ENCODE measurements at places on chromosomes 7 and 10. TPM values are rescaled to one million over a fixed set of nuclear protein-coding genes. Genes with fewer than 3 reads are reported as not detected.

DNA sequence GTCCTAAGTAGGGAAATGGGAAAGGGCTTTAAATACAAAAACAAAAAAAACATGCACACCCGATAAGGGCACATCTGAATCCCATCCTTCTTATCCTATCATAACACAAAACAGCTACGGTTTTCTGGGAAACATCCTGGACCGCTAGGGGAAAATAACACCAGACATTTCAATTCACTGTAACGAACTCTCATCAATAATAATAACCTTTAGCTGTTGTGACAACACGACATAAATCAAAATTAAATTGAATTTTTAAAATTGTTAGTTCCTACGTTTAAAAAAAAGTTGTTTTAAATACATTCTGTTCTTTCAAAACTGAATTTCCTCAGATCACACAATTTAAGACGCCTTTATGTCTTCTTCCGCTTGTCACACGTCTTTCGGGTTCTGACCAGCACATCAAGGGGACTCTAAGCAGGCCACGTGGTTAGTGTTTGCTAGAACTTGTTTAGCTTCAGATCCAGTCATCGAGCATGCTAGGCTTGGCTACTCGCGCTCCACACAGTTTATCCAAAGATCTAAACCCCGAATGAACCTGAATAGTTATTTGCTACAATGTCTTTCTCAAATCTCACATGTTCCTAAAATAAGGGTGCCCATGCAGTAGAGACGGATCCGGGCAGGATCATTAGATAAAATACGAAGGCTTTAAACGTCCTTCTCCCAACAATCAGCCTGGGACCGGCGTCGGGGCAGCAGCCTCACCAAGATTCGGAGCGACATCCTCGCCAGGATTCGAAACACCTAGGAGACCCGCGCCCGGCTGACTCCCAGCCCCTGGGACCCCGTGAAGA, 839 bp downstream of the IKZF5 start:
- no peak for DNase-seq

- DNase-seq = no peak
These were observed 94.3 kb downstream of the PRPF18 start for GRCh38 chr10:13681095-13681494.

- no peak for DNase-seq
These were observed 8.7 kb downstream of the STARD3NL start for GRCh38 chr7:38186593-38187314.

DNA sequence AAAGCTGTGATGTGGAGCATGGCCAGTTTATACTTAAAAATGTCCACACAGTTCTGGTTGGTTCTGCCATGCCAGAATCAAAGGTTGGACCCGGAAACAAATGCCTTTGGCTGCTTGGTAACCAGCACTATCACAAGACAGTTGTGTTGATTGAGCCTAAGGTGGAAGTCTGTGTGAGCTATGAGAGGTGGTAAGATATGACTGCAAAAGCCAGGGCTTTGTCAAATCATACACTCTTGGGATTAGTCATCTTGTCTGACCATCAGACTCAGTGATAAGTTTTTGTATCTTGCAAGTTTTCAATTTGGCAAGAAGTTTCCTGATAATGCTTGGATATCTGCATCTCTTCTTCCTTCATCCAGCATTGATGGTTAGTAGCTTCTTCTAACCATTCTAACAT, 35.5 kb downstream of the GPR141 start:
- DNase-seq = no peak

DNA sequence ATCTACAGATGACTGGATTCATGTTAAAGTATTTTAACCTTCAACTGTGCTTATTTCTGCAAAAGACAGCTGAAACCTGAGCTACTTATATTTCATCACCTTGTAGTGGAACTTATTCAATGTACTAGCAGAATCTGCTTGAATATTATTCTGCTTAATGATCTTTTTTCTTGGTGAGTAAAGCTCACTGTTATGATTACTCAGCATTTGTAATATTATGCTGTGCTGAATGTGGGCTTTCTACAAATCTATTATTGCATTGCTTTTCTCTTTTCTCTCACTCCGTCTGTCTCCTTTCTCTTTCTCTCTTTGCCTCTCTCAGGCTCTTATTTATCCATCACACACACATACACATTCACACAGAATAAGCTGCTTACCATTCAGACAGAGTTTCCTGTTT, 98.7 kb upstream of the TMEM196 start:
- DNase-seq = no peak

DNA sequence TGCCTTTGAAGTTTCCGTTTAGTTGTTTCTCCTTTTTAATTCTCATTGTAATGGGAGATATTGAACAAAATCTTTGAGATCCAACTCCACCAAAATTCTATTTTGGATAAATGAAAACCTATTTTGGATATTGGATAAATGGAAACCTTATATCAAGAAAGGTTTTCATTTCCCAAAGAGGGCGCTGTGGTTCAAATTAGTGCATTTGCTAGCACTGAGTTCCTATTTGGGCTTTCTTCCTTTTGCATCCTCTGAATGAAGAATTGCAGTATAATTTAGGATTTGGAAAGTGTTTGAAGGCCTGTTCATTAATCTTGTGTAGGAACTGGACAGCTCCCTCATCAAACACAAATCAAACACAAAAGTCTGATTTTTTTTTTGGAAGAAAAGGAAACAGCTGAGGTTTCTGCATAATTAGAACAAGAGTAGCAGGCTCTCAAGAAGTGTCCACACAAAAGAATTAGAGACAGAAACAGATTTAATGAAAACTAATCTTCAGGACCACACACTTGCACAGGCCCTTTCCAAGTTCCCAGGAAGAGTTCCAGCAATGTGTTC, 80.8 kb upstream of the KLF14 start:
- DNase-seq = no peak

Gene NXPH1
- 0.06 TPM for polyA plus RNA-seq

Gene ENTPD1
- 19.8 TPM for polyA plus RNA-seq

Gene KNDC1
- polyA plus RNA-seq = 7.8 TPM
